ENCODE measurements at places on chromosomes 2 and 18. TPM values are rescaled to one million over a fixed set of nuclear protein-coding genes. Genes with fewer than 3 reads are reported as not detected.

DNA sequence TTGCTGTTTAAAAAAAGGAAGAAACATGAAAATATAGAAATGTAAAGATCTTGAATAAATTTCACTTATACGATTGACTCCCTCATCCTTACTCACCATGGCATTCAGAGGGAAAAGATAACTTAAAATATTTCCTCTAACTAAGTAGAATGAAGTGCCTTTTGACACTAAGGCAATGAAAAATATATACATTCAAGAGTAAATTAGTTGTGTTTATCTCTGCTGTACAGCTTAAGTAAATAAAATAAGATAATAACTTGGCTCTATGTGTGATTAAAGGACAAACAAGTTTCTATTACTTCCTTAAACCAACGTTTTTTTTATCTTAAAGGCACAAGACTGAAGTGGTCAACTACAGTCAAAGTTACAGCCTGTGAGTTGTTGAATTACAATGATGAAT, 142.3 kb upstream of the LRRTM4 start:
- no peaks in the 10 kb centered on the region for H3K27me3 ChIP-seq
- H3K27ac ChIP-seq, result no peak overlapping the region
- no peak for DNase-seq
- H3K36me3 ChIP-seq, result no peaks in the 10 kb centered on the region
- no peaks in the 10 kb centered on the region for H3K4me1 ChIP-seq

The SERPINB11 gene
- polyA plus RNA-seq, result not detected

DNA sequence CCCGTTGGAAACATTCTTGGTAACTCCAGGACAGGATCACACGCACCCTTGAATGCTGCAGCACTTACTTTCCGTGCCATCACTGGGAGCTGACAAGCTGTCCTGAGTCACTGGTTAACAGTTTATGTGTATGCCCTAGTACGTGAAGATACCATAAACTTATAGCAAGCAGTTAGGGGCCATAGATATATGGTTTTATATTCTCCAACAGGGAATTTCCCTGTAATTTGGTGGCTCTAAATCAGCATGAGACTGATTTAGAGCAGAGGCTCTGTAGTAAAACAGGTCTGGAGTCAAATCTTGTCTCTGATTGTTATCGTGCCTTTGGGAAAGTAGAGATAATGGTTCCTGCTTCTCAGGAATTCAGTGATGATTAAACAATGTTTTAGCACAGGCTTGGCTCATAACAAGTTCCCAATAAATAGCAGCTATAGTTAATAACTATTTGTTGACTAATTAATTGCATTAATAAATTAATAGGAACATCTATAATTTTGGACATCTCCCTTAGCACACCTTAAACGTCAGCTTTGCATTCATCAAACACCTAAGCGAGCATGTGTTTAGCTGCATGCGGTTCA, 215.2 kb downstream of the VAPA start:
- H3K4me1 ChIP-seq, result peaks cover 11% of the 10 kb centered on the region
- no peaks in the 10 kb centered on the region for H3K27me3 ChIP-seq
- no peak overlapping the region for H3K27ac ChIP-seq
- no peaks in the 10 kb centered on the region for H3K36me3 ChIP-seq
- DNase-seq, result no peak

The PAX8 gene
- polyA plus RNA-seq, result 2.5 TPM

DNA sequence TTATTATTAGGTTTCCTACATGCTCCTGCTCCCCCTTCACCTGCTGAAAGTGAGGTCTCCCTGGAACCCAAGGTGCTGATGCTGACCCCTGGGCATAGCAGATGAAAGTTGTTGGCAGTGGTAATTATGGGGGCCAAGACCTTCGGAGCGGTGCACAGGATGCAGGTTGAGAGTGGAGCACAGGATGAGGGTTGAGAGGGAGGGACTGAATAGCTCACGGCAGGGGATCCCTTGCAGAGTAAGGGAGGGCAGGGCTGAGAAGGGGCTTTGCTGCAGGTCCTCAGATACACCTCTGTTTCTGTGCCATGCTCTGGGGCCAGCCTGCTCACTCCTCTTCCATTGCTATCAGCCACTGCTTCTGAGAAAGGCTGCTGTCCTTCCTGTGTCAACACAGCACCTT, 163.3 kb downstream of the FHOD3 start:
- no peak for DNase-seq
- H3K36me3 ChIP-seq, result no peaks in the 10 kb centered on the region
- H3K27me3 ChIP-seq, result no peaks in the 10 kb centered on the region

The MROH2A gene
- polyA plus RNA-seq, result not detected

The MC5R gene
- polyA plus RNA-seq, result not detected

The DES gene
- 35.1 TPM for polyA plus RNA-seq
